ENCODE measurements at places on chromosomes 2 and 18.

DNA sequence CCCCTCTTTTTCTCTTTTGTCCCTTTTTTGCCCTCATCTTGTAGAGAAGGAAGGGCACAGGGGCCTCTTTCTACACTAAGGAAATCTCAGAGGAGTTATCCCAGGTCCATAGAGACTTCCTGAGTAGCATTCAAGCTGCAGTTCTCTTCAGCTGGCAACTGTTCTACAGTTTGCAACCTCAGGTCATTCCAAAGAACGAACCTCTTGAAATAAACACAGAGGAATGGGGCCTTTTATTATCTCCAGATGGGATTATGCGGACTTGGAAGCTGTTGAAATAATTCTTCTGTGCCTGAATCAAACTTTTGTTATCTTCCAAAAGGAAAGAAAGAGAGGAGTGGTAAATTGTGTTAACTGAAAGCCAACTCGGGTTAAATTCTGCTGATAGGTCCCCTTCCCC, 31.0 kb upstream of the NFE2L2 start:
- no peak for DNase-seq

DNA sequence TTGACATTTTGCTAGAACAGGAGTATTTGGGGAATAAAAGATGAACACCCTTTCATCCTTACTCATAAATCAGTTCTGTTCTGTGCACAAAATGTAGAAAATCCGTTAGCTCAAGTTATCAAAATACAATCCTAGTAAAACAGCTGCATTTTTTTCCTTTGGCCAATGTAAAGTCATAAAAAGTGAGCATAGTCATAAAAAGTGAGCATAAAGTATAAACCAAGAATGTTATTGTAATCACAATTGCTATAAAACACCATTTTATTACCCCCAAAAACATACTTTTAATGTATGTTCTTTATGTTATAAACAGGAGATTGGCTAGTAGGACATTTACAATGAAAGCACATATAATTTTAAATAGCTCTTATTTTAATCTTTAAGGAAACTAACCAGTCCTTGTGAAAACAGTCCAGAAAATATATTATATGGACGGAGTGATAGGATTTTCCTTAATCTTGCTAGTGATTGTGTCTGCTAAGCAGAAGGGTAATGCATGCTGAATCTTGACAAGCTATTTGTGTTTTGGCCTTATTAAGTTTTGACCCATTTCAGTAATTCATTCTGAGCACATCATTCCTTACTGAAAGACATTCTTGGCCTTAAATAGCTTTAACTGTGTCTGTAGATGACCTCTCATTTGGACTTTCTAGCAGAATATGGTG, 891.8 kb downstream of the DSC3 start:
- no peak for DNase-seq

DNA sequence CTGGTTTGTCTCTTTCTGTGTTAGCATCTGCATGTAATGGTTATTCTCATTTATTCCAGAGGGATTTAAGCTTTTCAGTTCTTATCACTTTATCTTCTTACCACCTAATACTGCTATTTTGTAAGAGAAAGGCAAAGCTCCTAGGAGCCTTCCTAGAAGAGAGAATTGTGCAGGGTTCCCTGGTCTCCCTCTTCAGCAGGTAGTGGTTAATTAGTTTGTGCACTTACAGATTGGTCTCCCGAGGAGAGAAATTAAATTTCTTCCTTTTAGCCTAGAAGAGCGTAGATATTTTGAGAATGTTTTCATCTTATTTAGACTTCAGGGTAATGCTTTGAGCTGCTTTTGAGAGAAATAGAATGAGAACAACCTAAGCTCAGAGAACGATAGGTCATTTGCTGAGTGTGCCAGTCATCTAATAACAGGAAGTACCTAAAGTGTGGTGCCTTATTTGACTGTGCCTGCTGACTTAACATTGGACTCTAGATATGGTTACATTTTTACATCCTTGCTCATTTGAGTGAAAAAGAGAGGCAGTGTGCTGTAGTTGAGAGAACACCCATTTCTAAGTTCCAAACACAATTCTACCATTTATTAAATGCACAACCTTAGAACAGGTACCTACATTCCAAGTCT, 651.4 kb downstream of the STK39 start:
- no peak for DNase-seq

- DNase-seq, result no peak
These were observed 6.3 kb downstream of the UGT1A1 start for GRCh38 chr2:233766416-233766815.

DNA sequence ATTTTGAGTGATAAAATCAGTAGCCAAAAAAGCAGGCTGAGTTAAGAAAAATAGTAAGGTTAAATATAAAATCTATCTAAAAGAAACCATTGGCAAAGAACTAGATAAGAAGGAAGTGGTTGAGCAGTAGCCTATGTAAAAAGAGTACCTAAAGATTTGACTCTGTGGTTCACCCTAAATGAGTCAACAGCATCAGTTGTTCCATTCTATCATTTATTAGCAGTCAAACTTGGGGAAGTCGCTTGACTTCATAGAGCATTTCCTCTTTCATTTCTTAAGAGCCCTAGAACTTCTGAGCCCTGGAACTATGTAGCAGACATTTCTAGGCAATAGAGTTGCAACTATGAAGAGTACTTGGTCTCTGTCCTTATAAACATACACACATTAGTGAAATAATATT, 381.7 kb downstream of the NUP35 start:
- no peak for DNase-seq

- no peak for DNase-seq
These were observed 417.6 kb downstream of the SUCLG1 start for GRCh38 chr2:84041506-84041905.

DNA sequence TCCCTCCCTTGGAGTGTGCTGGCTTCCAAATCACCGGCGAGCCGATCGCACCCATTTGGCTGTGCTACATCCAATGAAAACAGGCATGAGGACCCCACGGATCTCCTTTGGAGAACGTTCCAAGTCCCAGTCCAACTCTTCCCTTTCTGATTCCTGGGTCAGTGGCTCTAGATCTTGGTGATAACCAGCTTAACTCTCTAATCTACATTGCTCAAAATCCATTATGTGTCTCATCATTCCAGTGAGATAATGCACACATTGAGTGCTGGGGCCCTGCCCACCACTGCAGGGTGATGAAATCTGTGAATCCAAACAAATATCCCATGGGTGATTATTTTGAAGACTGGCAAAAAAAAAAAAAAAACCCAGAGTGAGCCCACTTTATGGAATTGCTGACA, 232.7 kb upstream of the COPS8 start:
- DNase-seq, result no peak

GRCh38 chr18:75283731-75284130, 73.1 kb downstream of the TSHZ1 start:
- no peak for DNase-seq

DNA sequence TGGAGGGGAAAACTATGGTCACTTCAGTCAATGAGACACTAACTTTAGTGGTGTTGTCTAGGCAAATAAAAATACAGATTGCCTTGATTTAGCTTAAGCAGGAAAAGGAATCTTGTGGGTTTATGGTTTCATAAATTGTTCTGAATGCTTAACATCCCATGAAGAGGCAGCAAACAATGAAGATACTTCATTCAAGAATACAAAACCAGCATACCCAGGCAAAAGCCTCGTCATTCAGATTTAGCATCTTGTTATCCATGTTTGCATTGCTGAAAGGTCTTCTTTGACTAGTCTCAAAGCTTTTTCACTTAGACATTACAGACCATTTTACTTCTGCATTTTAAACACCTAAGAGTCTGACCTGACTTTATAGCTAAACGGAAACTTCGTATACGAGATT, 272.7 kb upstream of the FSHR start:
- no peak for DNase-seq

DNA sequence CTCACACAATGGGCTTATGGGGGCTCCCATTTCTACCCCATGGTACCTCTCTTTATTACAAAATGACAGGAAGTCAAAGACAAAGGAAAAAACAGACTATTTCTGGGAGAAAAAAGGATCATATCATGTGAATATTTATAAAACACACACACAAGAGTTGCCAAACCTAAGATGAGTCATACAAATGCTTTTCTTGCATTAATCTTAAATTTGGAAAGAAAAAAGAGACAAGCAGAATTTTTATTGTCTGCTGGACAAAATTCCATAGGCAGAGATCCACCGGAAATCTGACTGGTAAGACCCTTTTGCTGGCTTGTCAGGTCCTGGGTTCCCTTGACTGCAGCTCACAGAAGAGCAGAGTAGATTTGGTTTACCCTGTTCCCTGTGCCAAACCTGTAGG, 1732.3 kb upstream of the PIK3C3 start:
- DNase-seq, result no peak

DNA sequence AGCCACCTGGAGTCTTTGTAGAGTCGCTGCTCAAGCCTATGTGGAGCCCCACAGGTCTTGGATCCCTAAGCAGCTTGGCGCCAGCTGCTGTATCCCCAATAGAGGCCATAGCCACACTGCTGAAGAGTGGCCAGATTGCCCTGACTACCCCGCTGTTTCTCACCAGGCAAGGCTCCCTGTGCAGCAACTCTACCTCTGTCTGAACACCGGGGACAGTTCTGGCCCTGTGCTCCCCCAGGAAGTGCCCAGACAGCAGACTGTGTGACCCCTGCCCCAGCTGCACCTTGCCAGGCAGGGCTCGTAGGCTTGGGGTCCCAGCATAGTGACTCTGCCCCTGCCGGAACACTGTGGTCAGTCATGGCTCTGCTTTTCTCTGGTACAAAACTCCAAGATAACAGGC, 53.5 kb upstream of the GALNT13 start:
- no peak for DNase-seq

DNA sequence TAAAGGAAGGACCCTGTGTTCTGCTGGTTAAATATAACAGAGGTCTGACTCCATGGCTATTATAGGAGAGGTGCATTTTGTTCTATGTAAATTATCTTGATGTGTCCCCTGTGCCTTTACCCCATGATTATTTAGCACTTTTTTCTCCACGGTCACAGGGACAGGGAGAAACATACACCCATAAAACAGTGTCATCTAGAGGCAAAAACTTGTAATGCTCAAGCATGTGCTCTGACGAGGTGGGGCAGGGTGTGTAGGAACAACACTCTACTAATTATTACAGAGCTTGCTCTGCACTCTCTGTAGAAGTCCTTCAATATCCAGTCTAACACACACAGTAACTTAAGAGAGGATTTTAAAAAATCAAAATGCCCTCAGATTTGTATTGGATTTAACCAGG, 187.9 kb downstream of the NEDD4L start:
- DNase-seq, result no peak

GRCh38 chr2:113182471-113183260, 8.9 kb downstream of the PSD4 start:
- DNase-seq, result no peak

GRCh38 chr2:237281836-237282306, 132.1 kb downstream of the COL6A3 start:
- DNase-seq, result no peak

DNA sequence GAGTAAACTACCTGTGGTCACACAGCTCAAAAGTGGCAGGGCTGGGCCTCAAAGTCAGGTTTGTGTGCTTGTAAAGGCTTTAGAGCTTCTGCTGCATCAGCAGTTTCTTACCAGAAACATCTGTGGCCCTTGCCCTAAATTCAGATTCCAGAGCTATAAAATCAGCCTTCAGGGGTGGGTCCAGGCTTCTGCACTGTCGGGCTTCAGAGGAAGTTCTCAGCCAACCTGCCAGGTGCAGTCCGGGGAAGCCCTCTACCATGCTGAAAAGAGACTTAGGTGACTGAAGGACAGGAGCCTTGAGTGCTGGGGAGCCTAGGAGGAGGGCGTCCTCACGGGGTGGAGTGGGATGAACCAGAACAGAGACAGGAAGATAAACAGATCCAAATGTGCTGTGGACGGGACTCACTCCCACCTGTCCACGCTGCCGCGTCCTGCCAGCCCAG, 69.9 kb upstream of the HS6ST1 start:
- no peak for DNase-seq

- DNase-seq, result no peak
These were observed 86.8 kb downstream of the OLA1 start for GRCh38 chr2:174161490-174161889.

- DNase-seq, result no peak
These were observed 200.9 kb downstream of the NYAP2 start for GRCh38 chr2:225600444-225600843.

GRCh38 chr2:129903586-129904425, 75.7 kb upstream of the RAB6C start:
- DNase-seq, result no peak

DNA sequence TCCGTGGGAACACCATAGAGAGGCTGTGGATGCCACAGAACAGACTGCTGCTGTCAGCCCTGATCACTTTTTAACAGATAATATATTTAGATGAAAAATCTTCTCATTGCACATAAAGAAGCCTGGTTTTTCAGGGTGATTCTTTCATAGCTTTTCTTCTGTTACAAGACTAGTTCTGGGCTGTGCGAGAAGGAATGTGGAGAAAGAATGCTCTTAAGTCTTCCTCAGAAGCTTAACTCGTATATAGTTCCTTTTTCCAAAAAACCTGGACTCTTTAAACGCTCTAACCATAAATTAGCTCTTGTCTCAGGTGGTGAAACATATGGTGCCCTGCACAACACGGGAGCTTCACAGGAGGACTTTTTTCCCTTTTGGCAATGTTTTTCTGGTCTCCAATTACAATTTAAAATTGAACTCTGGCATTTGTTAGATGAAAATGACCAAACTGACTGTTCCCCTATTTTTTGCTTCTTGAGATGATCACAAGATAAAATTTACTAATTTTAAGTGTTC, 125.9 kb upstream of the SMAD7 start:
- DNase-seq, result no peak

GRCh38 chr2:144133936-144134665, 385.8 kb downstream of the ZEB2 start:
- DNase-seq, result no peak

DNA sequence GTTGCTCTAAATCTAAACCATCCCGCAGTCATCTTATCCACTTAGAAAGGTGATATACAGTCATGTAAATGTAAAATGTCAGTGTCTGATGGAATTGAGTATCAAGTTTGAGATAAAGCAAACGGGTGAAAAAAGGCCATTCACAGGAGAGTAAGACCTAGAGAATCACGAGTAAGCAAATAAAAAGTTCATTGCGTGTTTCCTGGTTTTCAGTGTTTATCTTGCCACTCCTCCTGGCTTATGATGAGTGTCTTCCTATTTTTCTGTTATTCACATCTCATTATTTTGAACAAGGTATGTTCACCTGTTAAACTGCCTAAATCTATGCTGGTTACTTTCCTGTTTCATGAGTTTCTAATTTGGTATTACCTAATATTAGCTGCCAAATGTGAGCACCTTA, 68.8 kb downstream of the ITGA4 start:
- DNase-seq, result no peak

DNA sequence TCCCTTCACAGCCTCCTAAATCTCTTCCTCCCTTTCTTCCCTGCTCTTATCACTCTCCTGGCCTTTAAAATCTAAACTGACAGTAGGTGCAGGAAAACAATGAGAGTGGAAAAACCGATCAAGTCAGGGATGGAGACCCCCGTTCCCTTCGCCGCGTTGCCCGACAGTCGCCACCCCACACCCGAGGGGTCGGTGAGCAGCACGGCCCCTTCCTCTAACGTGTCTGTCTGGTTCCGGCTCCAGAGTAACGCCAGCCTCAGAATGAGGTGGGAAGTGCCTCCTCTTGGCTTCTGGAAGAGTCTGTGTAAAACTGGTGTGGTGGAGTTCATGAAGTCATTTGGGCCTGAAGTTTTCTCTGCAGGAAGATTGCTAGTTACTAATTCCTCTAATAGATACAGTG, 138.6 kb downstream of the NFATC1 start:
- no peak for DNase-seq

Data from left lung (tissue), 14 donors.